ENCODE measurements at places on chromosomes 1 and 21.

DNA sequence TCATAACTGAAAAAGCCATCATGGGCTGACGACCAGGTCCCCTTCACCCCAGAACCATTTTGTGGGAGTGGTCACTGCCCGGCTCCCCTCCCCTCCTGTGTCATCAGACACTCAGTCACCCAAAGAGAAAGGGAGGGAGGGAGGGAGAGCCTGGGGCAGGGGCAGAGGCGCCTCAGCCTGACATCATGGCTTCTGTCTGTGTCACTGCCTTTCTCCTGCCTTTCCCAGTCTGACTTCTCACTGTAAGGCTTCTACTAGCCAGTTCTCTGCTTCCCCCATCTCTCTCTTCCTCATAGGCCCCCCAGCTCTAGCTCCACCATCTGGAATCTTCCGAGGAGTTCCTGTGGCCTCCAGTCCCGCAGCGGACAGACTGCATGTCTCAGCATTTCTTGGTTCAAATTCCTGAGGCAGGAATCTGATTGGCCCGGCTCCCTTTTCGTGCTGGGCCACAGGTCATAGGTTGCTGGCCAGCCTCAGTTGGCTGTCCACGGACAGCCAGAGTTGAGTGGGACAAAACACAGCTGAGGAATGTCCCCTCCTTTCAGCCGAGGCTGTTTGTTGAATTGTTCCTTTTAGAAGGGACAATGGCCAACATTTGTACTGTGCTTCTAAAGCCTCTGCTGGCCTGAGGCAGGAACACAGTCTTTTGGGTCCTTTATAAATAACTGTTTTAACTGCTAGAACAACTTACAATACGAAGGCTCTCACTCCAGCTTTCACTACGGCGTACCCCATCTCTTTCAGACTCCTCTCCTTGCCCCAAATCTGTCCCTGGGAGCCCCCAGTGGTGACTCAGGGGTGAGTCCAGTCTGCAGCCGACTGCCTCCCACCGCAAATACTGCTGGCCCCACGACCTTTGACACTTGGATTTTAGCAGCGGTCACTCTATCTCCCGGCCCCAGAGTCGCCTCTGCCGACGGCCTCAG lies 18.7 kb upstream of the KANK4 start:
- no peak for DNase-seq

GRCh38 chr1:31447210-31447609 lies 34.2 kb downstream of the SERINC2 start:
- DNase-seq = no peak

DNA sequence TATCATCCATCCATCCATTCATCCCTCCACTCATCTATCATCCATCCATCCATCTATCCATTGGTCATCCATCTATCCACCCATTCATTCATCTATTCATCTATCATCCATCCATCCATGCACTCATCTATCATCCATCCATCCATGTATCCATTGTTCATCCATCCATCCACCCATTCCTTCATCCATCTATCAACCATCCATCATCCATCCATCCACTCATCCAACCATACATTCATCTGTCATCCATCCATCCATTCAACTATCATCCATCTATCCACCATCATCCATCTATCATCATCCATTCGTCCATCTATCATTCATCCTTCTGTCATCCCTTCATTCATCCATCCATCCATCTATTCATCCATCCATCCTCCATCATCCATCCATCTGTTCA lies 61.1 kb downstream of the UMODL1 start:
- no peak for DNase-seq

- no peak for DNase-seq
Observed at GRCh38 chr1:118115567-118116295, 69.3 kb downstream of the SPAG17 start.

- DNase-seq = no peak
Observed at GRCh38 chr21:44279354-44280260, 6.1 kb upstream of the AIRE start.

GRCh38 chr1:155981266-155982088 lies 3.1 kb upstream of the ARHGEF2 start:
- DNase-seq = peak; percentile 87

DNA sequence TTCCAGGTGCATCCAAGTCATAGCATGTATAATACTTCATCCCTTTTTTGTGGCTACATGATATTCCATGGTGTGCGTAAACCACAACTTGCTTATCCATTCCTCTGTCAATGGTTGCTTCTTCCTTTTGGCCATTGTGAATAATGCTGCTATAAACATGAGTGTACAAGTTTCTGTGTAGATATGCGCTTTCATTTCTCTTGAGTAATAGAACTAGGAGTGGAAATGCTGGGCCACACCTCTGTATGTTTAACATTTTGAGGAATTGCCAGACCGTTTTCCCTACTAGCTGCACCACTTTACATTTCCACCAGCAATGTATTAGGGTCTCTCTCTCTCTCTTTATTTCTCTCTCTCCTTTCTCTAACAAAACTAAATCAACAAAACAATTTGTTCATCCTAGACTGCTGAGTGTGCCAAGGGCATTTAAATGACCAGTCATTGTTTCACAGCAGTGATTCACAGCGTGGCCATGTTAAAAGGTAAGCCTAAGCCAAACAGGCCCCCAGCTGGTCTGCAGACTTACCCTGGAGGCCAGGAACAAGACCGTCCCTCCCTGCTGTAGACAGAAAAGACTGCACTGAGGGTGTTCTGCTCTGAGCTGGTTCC lies 53.2 kb upstream of the LYST start:
- DNase-seq = peak; percentile 62

DNA sequence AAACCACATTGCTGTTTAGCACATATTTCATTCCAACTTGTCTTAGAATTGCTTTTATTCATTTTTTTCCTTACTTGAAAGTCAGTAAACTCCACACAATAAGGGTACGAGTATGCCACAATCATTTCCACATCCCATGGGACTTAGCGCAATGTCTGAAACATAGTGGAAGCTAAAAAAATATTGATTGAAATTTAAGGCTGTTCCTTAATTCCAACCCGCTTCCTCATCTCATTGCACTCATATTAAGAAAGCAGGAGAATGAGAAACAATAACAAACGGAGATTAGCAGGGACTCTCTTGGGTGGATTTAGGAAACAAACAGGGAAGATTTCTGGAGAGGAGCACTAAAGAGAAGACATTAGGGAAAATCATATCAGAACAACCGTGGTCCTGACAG lies 39.3 kb upstream of the RGS4 start:
- no peak for DNase-seq

- DNase-seq = no peak
Observed at GRCh38 chr1:241459186-241459802, 60.3 kb downstream of the FH start.

DNA sequence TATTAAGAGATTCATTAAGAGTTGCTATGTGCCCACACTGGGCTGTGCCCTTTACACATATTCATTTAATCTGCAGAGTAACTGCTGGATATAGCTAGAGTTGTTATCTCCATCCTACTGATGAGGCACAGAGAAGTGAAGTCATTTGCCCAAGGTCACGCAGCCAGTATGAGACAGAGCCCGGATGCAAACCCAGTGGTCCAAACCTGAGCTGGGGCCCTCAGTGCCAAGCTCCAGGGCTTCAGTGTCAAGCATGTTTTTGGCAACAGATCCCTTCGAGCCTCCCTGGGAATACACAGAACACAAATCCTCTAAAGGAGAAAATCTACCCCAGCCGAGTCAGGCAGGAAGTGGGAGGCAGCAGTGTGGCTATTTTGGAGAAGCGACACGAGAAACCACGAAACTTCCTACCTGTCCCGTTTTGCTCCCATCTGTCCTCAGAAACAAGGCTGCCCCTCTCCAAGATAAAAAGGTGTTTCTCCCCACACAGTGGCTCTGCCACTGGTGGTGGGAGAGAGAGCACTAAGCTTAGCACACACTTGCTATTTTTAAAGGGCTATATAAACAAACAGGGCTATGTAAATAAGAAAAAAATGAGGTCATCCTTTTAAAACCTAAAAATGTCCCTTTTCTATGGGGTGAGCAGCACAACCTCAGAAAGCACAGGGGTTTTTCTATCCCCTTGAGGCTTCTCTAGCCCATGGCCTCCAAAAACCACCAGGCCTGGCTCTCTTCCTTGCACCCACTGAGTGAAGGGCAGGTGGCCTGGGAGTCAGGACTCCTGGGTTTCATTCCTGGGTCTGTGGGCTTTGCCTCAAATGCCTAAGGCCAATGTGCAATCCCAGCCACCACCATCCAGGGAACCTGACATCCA lies 138.6 kb upstream of the EDN2 start:
- no peak for DNase-seq

DNA sequence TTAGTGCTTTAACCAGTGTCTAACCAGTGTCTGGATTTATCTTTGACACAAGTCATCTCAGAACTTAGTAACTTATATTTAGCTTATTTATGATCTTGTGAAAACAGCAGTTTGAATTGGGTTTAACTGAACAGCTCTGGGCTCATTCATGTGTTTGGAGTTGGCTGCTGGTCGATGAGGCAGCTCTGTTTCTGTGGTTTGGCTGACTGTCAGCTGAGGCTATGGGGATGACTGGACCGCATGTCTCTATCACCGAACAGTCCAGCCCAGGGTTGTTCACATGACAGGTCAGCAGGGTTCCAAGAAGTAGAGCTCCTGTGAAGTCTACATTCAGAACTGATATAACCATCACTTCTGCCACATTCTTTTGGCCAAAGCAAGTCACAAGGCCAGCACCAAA lies 29.1 kb upstream of the C21orf91 start:
- peak; percentile 15 for DNase-seq

DNA sequence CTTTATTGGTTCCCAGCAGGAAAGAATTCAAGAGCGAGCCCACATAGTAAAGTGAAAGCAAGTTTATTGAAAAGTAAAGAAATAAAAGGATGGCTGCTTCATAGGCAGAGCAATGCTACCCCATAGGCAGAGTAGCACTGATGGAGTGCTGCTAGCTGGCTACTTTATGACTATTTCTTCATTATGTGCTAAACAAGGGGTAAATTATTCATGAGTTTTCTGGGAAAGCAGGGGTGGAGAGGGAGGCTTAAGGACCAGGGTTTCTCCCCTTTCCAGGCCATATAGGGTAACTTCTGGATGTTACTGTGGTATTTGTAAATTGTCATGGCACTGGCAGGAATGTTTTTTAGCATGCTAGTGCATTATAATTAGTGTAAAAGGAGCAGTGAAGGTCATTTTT lies 1271.4 kb downstream of the KCNT2 start:
- no peak for DNase-seq

GRCh38 chr1:207908107-207908734 lies 2.7 kb downstream of the CD34 start:
- DNase-seq = no peak

DNA sequence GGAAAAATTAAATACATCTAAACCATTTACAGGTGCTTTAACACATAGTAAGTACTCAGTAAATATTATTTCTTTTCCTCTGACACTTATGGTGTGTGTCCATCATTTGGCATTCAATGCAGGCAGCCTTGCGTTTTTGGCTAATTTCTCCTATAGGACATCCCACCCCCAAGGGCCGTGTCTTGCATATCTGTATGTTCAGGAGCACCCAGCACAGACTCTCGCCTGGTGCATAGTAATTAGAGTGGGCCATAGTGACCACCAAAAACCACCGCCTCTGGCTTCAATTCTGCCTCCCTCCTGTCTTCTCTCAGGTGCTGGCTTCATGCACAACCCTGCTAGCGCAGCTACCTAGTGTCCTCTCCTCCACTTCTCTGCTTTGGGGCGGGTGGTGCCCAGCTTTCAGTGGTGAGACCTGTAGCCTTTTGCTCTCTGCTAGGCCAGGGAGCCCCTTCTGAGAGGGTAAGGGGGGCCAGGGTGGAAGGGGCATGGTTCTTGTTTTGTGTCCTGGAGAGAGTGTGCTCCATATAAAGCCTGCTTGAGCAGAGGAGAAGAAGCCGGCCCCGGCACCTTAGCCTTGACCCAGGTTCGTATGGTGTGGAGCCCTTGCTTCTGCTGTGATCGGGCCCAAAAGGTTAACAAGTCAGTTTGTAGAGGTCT lies 33.4 kb downstream of the BATF3 start:
- DNase-seq = no peak

DNA sequence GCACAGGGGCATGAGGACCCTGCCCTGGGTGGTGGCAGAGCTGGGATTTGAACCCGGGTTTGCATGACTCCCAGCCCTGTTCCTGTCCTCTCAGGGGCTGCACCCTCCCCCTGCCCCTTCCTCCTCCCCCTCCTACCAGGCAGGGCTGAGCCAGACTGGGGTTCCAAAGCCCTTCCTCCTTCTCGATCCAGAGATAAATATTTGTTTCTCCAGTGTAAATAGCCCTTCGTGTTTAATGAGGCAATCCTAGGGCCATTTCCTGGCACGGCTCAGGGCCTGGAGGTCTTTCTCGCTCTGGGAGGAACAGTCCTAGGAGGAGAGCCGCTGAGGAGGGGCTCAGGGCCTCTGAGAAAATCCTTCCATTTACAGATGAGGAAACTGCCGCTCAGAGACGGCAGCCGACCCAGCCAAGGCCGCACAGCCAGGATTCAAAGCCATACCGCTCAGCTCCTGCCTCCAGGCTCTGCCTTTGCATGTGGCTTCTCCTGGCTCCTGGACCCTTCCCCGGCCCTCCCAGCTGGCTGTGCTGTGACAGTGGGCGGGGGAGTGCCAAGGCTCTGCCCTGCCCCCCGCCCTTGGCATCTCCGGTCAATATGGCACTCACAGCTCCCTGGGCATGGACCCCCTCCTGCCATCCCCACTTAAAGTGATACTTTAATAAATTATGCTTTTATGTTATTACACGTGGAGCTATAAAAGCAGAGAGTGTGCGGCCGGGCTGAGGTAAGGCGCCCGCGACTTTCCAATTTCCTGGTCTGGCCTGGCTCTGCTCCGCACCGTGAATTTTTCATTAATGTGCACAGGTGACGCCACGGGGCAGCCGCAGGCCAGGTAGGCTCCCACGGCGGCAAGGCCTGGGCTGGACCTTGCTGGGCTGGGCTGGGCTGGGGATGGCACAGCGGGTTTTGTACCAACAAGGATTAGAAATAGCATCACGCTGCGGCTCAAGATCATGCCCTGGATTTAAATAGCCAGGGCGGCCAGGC lies 114.7 kb upstream of the WNT4 start:
- no peak for DNase-seq

GRCh38 chr1:59445040-59445439 lies 148.1 kb downstream of the FGGY start:
- no peak for DNase-seq

DNA sequence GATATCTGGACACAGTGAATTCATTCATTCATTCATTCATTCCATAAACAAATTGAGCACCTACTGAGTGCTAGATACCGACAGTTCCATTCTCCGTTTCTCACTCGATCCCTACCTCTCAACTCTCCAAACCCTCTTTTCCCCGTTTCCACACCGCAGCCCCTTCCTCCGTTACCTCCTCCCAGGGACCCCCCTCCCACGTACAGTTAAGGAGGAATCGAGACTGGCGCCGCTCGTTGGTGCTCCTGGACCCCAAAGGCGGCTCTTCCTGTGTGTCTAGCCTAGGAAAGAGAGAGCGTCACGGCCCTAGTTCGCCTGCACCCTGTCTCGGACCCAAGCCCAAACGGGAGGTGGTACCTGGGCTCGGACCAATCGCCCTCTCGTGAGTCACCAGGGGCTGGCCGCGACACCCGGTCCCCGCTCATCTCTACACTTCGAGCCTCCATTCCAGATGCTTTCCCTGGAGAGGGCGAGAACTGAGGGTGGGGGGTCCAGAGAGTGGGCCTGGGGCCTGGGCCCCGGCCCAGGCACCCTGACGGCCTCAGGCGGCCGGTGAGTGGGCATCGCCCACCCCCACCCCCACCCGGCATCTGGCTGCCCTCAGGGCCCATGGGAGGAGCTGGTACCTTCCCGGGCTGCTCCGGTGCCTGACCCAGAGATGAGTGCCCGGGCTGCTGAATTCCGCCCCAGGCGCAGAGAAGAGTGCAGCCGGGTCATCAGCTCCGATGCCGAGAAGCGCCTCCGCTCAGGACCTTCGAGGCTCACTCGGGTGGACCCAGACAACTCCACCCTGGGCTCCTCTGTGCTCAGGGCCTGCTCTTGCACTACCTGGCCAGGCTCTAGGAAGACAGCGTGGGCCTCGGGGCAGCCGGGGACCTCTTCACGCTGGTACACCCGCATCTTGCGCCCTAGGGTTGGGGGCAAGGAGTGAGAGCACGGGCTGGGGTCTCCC lies 4.9 kb downstream of the ARHGEF19 start:
- DNase-seq = no peak

Data from suppressor macrophage (primary cell).